ENCODE measurements at places on chromosomes 5 and 9. TPM values are rescaled to one million over a fixed set of nuclear protein-coding genes. Genes with fewer than 3 reads are reported as not detected.

IRX2 gene
- total RNA-seq = 44.2 TPM

UBAP2 gene
- total RNA-seq = 33.1 TPM

IFNB1 gene
- total RNA-seq = not detected

PCDHA8 gene
- total RNA-seq = 0.82 TPM

- H3K27ac ChIP-seq = no peak overlapping the region
- DNase-seq = no peak
- H3K27me3 ChIP-seq = no peaks in the 10 kb centered on the region
Measured at GRCh38 chr5:136030956-136031611, 2.3 kb downstream of the TGFBI start.

PCDHB3 gene
- 3.1 TPM for total RNA-seq

DNA sequence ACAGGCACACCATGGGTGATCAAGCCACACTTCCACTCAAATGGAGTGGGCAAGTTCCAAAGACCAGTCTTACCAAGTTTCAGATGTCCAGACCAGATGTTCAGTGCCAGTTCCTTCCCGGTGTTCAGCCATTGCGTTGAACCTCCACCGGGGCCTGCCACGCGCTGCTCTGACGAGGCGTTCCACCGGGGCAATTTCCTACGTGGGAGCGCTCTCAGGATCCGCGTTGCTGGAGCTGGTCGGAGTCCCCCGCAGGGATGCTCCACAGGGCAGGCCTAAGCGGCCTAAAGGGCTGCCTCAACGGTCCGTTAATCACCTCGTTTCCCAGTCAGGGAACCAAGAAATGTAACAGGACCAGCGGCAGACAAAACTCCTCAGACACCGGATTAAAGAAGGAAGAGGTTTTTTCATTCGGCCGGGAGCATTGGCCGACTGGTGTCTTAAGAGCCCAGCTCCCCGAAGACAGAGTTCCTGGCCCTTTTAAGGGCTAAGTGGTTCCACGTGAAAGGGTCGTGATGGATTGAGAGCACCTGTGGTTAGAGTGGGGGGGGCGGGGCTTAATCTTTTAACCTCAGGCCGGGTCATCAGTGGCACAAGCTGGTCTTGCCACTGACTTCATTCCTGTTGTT, 35.7 kb upstream of the PPP1R26 start:
- H3K4me3 ChIP-seq = no peak overlapping the region
- no peaks in the 10 kb centered on the region for H3K27me3 ChIP-seq
- no peaks in the 10 kb centered on the region for H3K36me3 ChIP-seq
- H3K27ac ChIP-seq = no peak overlapping the region
- DNase-seq = peak; percentile 64

DNA sequence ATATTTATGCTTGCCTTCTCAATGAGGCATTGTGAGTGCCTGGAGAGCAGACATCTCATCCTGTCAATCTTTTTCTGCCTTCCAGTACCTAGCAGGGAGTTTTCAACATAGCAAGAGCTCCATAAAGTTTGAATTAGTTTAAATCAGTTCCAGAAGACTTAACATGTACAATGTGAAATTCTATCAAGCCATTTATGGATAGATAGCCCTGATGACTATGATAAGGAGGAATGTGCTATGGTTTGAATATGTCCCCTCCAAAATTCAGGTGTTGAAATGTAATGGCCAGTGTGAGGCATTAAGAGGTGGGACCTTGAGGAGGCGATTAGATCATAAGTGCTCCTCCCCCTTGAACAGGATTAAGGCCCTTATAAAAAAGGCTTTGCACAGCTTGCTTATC, 306.9 kb upstream of the SMARCA2 start:
- H3K4me1 ChIP-seq = no peaks in the 10 kb centered on the region
- DNase-seq = no peak
- no peaks in the 10 kb centered on the region for H3K27me3 ChIP-seq
- H3K4me3 ChIP-seq = no peak overlapping the region
- no peak overlapping the region for H3K27ac ChIP-seq

DNA sequence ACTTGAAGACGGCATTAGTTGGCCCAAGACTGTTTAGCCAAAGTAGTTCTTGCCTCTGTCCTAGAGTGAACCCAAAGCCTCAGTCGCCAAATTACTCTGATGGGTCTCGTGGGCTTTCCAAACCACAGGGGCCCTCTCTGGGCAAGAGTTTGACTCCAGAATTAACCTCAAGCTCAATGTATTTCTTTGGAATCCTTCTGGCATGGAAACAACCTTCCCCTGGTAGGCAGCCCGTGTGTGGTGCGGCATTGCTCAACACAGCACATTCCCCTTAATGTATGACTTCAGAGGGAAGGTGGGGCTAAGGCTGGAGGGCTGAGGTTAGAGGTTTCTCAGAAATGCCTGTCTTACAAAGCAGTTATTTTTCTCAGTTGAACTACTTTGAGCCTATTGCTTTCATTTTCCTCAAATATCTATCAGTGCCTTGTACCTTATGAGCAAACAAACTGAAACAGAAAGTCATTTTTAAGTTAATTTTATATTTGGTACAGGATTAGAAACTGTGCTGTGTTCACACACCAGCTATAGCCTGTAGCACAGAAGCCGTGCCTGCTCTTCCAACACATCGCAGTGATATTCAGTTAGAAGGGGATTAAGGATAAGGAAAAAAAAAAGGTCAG, 123.9 kb upstream of the HAPLN1 start:
- H3K27me3 ChIP-seq = no peaks in the 10 kb centered on the region
- DNase-seq = no peak
- H3K36me3 ChIP-seq = no peaks in the 10 kb centered on the region
- H3K27ac ChIP-seq = no peak overlapping the region

NOXA1 gene
- total RNA-seq = 21.8 TPM

DNA sequence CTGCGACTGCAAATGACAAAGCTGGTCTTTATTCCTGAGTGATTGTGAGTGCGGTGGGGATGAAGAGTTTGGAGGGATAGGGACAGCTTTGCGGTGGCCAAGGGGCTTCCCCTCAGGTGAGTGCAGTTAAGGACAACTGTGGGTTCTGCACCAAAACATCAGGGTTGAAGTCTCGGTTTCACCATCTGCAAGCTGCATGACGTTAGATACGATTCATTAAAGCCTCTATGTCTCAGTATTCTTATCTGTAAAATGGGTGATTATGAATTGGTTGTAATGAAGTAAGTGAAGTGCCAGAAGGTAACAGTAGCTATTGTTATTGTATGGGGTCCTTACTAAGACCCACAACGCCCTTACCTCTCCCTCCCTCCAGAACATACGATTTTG, 226.8 kb upstream of the DAPK1 start:
- no peak for DNase-seq
- no peaks in the 10 kb centered on the region for H3K36me3 ChIP-seq
- H3K4me3 ChIP-seq = no peak overlapping the region
- H3K27ac ChIP-seq = no peak overlapping the region

DNA sequence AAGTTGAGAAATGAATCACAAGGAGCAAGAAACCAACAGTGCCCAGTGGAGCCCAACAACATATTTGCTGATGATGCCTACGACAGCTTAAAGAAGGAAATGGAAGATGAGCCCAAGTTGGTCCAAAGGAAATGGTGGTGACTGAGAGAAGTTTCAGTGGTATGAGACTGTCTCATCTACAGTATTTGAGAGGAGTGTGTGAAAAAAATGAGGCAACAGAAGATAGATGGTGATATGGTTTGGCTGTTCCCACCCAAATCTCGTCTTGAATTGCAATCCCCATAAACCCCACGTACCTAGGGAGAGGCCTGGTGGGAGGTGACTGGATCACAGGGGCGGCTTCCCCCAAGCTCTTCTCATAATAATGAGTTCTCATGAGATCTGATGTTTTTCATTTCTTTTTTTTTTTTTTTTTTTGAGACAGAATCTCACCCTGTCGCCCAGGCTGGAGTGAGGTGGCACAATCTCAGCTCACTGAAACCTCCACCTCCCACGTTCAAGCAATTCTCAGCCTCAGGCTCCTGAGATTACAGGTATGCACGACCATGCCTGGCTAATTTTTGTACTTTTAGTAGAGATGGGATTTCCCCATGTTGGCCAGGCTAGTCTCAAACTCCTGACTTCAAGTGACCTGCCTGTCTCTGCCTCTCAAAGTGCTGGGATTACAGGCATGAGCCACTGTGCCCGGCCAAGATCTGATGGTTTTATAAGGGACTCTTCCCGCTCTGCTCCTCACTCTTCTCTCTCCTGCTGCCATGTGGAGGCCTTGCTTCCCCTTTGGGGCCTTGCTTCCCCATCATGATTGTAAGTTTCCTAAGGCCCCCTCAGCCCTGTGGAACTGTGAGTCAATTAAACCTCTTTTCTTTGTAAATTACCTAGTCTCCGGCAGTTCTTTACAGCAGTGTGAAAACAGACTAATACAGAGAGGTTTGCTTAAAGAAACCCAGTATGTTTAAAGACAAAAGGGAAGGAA, 30.2 kb downstream of the EFCAB9 start:
- no peak overlapping the region for H3K27ac ChIP-seq
- H3K4me3 ChIP-seq = no peak overlapping the region
- H3K27me3 ChIP-seq = no peaks in the 10 kb centered on the region
- H3K4me1 ChIP-seq = no peaks in the 10 kb centered on the region
- H3K36me3 ChIP-seq = peaks cover 7% of the 10 kb centered on the region

GRCh38 chr9:83932011-83932410, 10.8 kb upstream of the KIF27 start:
- no peak overlapping the region for H3K4me3 ChIP-seq
- no peaks in the 10 kb centered on the region for H3K36me3 ChIP-seq
- no peaks in the 10 kb centered on the region for H3K4me1 ChIP-seq
- DNase-seq = no peak

CHSY3 gene
- total RNA-seq = 3.0 TPM

MAP3K1 gene
- 64.0 TPM for total RNA-seq

- H3K4me1 ChIP-seq = no peaks in the 10 kb centered on the region
- no peak overlapping the region for H3K27ac ChIP-seq
- H3K27me3 ChIP-seq = no peaks in the 10 kb centered on the region
- no peak for DNase-seq
Measured at GRCh38 chr5:154087260-154087659, 48.5 kb downstream of the MFAP3 start.

DNA sequence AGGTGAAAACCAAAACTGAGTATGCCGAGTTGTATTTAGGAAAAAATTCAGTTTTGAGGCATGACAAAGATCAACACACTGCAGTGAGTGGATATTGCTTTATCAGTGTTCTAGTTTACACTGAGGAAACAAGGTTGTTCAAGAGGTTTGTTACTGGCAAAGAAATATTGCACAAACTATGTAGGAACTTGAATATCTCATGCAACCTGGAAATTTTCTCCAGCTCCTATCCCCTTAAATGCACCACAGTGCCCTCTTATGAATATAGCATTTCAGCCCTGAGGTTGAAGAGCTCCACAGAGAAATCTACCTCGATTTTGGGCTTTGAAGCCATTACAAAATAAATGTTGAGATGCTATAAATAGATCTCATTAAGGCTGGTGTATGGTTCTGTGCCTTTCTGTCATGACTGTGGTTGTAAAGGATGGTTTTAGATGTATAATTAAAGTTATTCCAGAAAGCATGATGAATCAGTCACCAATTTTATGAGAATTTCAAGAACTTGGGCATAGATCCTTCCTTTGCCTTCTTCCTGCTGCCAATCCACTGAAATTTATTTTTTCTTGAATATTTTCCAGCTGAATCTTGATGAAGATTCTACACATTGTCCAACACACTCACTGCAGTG, 159.3 kb downstream of the SPATA31D1 start:
- no peak for DNase-seq
- no peaks in the 10 kb centered on the region for H3K4me1 ChIP-seq
- H3K4me3 ChIP-seq = no peak overlapping the region

- H3K36me3 ChIP-seq = no peaks in the 10 kb centered on the region
- no peaks in the 10 kb centered on the region for H3K4me1 ChIP-seq
- DNase-seq = no peak
- no peaks in the 10 kb centered on the region for H3K27me3 ChIP-seq
- no peak overlapping the region for H3K27ac ChIP-seq
- no peak overlapping the region for H3K4me3 ChIP-seq
Measured at GRCh38 chr5:33268374-33268773, 172.4 kb upstream of the TARS1 start.

- DNase-seq = no peak
- H3K36me3 ChIP-seq = no peaks in the 10 kb centered on the region
- no peak overlapping the region for H3K4me3 ChIP-seq
- no peak overlapping the region for H3K27ac ChIP-seq
Measured at GRCh38 chr5:7066471-7067235, 329.3 kb upstream of the ADCY2 start.

DNA sequence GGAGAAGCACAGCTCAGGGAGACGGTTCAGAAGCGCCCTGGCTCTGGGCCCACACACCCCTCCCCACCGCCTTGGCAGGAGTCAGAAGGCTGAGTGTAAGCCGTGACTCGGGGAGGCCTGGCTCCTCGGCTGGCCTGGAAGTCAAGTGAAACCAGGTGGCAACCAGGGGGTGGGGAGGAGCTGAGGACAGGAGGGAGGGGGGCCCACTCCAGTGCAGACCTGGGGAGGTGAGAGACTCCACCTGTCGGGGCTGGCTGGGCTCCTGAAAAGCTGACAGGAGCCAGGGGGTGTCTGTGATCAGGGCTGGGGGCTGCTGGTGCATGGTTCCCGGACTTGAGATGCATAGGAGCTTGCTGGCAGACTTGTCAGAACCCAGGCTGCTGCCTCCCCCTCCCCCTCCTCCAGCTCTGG, 150.2 kb upstream of the PHYKPL start:
- H3K27ac ChIP-seq = no peak overlapping the region
- DNase-seq = peak; percentile 70
- H3K4me3 ChIP-seq = no peak overlapping the region

DNA sequence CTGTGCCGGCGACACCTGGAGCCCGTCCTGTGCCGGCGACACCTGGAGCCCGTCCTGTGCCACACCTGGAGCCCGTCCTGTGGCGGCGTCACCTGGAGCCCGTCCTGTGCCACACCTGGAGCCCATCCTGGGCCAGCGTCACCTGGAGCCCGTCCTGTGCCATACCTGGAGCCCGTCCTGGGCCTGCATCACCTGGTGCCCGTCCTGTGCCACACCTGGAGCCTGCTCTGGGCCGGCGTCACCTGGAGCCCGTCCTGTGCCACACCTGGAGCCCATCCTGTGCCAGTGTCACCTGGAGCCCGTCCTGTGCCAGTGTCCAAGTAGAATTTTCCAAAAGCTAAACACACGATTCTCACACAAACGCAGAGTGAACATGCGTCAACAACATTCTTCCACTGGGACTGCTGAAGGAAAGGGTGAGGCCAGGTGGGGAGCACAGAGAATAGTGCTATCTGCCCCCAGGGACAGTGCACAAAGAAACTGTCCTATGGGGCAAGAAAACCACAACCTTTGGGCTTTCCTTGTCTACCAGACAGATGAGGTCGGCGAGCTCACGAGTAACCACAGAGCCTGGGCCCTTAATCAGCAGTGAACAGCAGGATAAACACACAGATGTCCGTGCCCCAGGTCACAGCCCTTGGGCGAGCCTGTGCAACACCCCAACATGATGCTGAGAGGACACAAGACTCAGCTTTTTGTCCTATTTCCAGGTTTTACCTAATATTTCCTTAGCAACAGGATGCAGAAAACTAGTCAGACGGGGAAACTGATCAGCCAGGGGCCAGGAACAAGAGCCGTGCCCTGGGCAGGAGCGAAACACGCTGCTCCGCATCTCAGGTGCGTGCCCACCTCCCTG, 7.9 kb downstream of the QSOX2 start:
- H3K36me3 ChIP-seq = no peaks in the 10 kb centered on the region
- H3K27ac ChIP-seq = no peak overlapping the region
- H3K4me1 ChIP-seq = no peaks in the 10 kb centered on the region
- no peak for DNase-seq
- H3K27me3 ChIP-seq = no peaks in the 10 kb centered on the region
- H3K4me3 ChIP-seq = no peak overlapping the region

Measured in kidney (tissue), 22 donors.